ENCODE measurements at places on chromosomes 5 and 9.

DNA sequence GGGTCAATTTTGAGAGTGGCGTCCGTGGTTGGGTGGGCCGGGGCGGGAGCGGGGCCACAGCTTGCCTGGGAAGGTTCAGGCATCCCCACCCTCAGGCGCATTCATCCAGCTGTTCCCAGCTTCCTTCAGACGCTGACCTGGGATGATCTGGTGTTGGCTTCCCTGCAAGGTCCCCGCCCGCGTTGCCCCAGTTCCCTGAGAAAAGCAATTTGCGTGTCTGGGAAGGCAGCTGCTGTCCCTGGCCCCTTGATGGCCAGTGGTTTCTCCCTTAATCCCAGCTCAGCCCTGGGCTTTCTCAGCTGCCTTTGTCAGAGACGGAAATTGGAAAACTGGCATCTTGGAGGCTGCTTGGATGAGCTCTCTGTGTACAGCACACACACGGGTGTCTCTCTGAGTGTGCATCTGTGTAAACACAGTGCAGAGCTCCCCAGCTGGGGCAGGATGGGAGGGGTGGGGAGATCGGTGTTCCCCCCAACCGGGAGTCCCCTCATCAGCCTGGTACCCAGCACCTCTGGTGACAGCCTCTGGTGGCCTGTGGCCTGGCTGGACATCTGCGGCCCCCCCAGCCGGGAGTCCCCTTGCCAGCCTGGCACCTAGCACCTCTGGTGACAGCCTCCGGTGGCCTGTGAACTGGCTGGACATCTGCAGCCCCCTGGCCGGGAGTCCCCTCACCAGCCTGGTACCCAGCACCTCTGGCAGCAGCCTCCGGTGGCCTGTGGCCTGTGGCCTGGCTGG is 94.0 kb downstream of the COL5A1 start:
- H3K27me3 ChIP-seq, result no peaks in the 10 kb centered on the region
- peaks cover 7% of the 10 kb centered on the region for H3K4me1 ChIP-seq
- no peak overlapping the region for H3K4me3 ChIP-seq
- H3K36me3 ChIP-seq, result peaks cover 2% of the 10 kb centered on the region

DNA sequence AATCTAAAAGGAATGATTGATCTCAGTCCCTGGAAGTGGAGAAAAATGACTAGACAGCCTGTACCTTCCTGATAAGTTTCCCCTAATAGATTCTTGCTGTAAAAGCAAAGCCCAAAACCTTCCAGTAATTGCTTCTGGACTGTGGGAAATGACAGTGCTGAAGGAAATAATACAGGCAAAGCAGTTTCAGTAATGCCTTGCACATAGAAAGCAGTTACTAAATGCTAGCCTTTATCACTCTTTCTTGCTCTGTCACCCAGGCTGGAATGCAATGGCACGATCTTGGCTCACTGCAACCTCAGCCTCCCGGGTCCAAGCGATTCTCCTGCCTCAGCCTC is 50.3 kb downstream of the MAP1B start:
- H3K4me1 ChIP-seq, result peaks cover 43% of the 10 kb centered on the region
- DNase-seq, result no peak
- H3K4me3 ChIP-seq, result no peak overlapping the region
- H3K27ac ChIP-seq, result 0 out of 2 replicates have a peak overlapping the region, but pooled peaks have one; percentile 50
- no peaks in the 10 kb centered on the region for H3K27me3 ChIP-seq

- DNase-seq, result no peak
- H3K4me1 ChIP-seq, result peaks cover 4% of the 10 kb centered on the region
- peaks cover 6% of the 10 kb centered on the region for H3K36me3 ChIP-seq
- no peak overlapping the region for H3K27ac ChIP-seq
Observed at GRCh38 chr5:155406815-155407214, 393.3 kb downstream of the KIF4B start.

GRCh38 chr5:96718635-96719077 is 56.5 kb downstream of the CAST start:
- no peaks in the 10 kb centered on the region for H3K36me3 ChIP-seq
- H3K27ac ChIP-seq, result no peak overlapping the region
- DNase-seq, result no peak
- peaks cover 12% of the 10 kb centered on the region for H3K27me3 ChIP-seq
- H3K4me3 ChIP-seq, result no peak overlapping the region

DNA sequence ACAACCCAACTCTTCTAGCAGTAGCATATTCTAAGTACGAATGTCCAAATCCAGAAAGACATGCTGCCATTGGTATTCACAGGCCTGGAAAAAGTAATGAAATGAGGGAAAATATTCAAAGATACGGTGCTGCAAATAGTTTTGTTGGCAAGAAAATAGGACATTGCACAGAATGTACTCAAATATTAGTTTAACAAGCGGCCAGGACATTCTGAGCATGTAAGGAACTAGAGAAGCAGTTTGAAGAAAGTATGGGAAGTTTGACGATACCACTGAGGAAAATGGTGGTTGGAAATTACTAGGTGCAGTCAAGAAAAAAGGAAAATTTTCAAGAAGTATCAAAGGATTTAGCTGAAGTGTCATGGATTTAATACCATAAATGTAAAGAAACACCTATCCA is 468.0 kb upstream of the GRIN3A start:
- peaks cover 4% of the 10 kb centered on the region for H3K4me1 ChIP-seq
- DNase-seq, result no peak
- H3K36me3 ChIP-seq, result no peaks in the 10 kb centered on the region
- no peak overlapping the region for H3K27ac ChIP-seq

DNA sequence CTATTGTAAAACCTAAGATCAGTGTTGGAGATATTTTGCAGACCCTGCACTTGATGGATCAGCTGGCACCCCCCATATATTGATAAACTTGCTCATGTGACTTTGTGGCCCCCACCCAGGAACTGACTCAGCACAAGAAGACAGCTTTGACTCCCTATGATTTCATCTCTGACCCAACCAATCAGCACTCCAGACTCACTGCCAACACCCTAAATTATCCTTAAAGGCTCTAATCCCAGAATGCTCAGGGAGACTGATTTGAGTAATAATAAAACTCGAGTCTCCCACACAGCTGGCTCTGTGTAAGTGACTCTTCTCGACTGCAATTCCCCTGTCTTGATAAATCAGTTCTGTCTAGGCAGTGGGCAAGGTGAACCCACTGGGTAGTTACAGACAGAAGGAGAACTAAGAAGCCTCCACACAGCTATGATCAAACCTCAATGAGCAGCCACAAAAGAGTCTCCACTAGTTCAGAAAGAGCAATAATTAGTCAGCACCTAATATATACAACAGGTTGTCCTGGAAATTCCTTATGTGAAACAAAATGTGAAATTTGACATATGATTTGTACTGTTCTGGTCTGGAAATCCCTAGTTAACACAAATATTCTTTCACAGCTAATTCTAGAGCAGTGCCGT is 52.2 kb downstream of the ACTL7B start:
- H3K27ac ChIP-seq, result no peak overlapping the region
- peaks cover 43% of the 10 kb centered on the region for H3K4me1 ChIP-seq
- DNase-seq, result no peak
- no peaks in the 10 kb centered on the region for H3K27me3 ChIP-seq
